ENCODE measurements at places on chromosomes 4 and X.
A peak's percentile ranks its signal among the peaks of the same experiment; 100 is the strongest.

DNA sequence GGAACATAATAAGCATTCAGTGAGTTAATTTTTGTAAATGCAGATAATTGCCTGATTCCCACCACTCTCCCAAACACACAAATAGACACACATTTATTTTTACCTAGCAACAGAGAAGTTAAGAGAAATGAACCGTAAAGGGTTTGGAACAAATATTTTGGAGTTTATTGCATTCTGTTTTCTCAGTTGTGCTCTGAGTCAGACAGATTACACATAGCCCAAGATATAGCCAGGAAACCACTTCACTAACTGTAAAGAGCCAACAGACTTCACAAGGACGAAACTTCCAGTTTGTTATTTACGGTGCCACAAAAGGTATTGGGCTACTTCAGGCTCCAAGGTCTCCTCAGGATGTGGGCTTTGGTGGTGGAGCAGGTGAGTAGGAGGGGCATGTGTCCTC, 217.0 kb downstream of the BMPR1B start:
- DNase-seq, result no peak

DNA sequence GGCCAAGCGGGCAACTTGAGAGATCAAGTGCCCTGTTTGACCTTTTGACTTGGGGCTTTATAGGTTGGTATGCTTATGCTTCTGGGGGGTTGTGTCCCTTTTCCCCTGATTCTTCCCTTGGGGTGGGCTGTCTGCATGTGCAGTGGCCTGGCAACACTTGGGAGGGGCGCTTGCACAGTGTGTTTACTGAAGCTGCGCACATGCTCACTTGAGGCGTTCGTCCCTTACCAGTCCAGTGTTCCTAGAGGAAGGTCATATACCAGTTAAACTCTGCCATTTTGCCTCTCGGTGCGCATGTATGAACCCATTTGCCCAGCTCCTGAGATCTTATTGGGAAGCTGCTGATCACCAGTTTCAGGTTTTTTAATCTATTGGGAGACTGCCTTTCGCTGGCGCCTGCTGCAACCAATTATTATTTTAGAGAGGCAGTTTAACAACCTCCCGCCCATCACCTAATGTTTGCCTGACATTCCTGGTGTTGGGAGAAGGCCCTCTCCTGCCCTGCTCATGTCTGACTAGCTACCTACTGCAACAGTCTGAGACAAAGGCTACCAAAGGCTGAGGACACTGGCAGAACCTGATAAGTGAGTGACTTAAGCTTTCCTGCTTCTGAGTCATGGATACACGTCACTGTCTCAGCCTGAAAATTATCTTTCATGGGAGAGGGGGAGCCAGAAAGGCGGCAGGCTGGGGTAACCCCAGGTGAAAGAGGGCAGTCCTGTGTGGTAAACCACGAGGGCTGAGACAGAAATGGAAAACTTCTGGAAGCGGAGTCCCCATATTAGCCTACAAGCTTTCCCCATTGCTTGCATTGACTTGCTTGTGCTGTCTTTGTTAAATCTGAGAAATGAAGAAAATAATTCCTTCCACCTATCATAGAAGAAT, 97.6 kb downstream of the CPE start:
- DNase-seq, result peak; percentile 36

DNA sequence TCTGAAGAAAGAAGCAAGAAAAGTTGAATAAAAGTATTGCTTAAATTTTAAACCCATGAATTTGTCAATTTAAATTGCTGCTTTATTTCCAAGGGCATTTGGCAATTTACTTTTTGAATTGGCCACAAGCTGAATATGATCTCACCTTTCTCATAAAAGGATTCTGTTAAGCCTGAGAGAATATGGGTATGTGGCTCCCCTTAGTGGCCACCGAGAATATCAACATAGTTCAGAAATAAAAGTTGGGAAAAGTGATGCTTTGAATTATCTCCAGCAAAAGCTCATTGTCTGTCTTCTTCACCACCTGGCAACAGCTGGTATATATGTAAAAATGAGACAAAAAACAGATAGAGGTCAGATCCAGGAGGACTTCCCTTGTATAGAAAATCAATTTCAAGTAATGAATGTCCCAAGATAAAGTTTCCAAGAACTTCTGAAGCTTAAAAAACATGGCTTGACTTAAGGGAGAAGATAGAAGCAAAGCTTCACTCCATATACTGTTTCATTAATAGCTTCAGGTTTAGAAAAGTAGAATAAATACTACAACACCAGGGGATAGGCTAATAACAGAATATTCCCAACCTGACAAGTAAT, 290.7 kb upstream of the FAM241A start:
- peak; percentile 14 for DNase-seq

DNA sequence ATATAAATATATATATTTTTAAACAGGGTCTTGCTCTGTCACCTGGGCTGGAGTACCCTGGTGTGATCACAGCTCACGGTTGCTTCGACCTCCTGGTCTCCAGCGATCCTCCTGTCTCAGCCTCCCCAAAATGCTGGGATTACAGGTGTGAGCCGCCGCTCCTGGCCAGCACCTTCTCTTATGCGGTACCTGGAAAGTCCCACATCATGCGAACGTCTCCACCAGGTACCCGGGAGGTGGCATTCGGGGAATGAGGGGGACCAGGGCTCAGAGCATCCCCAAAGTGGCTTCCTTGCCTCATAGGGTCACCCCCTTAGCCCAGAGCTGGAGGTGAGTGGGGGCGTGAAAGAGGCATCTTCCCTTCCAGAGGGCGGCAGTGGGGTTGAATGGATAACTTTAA, 84.0 kb upstream of the PPP2R3B start:
- no peak for DNase-seq

Measured in LNCaP clone FGC (cell line).